Neural progenitor cell (in vitro differentiated cells): ENCODE measurements at places on chromosomes 16 and 17.

DNA sequence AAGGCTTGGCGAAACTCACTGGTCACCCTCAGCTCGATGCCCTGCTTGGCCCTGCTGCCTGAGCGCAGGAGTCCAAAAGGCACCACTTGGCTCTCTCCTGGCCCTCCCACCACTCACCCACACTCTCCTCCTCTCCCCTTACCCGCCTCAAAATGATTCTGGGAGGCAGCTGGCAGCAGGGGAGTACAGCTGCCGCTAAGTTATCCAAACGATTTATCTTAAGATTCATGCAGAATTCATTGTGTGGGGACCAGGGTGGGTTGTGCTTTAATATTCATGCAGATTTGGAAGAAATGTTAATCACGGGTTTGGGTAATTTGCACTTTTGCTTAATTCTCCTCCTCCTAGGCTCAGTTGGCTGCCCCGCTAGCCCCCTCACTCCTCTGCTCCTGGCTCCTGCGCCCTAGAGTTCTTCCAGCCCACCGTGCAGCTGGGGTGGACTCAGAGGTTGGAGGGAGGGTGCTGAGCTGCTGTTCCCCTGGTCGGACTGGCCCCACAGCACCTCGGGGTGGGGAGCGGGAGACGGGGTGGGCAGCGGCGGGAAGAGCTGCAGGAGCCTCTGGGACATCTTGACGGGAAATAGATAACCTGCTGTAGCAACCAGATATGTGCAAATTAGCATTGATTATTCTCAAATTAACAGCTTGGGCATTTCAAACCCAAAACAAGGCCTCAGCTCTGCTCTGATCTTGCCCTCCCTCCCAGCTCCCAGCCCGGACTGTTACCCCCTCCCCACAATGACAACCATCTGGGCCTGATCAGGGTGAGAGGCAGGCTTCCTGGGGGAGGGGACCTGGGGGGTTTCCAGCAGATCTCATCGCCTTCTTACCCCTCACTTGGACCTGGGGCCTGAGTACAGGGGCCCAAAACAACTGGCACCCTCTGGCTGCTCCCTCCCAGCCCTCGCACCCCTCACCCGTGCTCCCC is 122.6 kb upstream of the RPL38 start:
- DNase-seq = no peak

DNA sequence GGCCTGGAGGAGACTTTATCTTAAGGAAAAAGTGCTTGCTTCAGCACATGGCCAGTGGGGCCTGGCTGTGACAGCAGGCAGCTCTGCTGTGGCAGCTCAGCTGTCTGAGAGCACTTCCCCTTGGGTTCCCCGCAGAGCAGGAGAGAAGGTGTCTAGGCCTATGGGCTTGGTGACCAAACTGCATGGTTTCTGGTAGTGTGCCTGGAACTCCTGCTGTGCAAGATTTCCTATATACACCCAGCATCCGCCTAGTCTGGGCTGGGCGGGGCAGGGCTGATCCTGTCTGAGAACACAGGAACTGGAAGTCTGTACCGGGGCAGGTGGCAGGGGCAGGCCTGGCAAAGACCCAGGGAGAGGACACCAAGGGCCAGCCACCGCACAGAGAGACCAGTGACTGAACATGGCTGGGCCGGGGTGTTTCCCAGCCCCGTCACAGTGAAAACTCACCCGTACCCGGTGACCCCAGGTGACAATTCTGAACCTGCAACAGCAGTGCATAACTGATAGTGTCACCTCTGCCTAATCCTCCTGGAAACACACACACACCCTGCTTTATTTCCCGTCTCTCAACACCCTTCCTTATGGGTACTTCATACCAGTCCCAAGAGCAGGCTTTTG is 39.3 kb downstream of the CHD9 start:
- DNase-seq = no peak

DNA sequence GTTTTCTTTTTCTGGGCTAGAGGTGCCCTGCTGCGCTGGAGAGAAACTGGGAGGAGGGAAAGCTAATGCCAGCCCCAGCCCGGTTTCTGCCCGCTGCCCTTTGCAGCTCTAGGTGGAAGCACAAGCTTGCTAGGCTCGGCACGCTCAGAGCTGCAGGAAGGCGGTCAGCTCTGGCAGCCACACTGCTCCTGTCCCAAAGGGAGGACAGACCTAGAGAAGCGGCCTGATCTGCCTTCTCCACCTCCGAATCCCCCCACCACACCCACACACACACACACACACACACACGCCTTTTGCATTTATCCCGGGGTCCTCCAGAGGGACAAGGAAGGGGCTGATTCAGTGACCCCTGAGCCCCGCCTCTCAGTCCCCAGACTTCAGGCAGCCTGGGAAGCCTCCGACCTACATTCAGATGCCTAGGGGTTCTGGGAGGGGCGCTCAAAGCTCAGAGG is 418.1 kb downstream of the SOX9 start:
- peak; percentile 71 for DNase-seq

GRCh38 chr16:86986809-86987487 is 330.2 kb downstream of the C16orf95 start:
- no peak for DNase-seq

DNA sequence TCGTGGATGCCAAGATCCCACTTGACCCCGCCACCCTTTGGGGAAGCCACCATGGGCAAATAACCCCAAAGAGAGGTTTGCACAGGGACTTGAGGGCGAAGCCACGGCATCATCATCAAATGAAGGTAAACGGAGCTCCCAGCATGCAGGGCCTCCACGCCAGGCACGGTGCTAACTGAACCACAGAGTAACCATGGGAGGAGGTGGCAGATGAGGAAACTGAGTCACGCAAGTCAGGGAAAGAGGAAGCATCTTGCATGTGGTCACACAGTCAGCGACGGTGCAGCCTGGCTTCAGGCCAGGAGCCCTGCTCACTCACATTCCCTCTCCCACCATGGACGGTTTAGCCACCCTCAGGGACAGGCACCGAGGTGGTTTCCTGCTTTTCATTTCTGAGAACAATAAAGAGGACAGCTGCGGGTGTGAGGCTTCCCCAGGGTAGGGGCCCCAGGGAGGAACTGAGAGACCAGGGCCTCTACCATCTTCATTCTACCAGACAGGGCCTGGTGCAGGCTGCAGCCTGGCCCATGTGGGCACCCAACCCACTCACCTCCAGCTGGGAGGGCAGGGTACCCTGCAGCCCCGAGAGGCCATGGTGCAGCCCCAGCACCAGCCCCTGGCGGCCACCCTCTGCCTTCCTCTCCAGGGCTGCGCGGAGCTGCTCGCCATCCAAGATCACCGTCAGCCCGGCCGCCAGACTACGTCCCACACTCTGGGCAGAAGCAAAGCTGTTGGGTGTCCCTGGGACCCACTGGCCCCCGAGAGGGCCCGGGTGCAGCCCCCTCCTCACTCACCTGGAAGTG is 78.3 kb downstream of the RMI2 start:
- DNase-seq = no peak

GRCh38 chr16:10638101-10638500 is 56.6 kb downstream of the TEKT5 start:
- no peak for DNase-seq

GRCh38 chr16:74736531-74737157 is 36.0 kb upstream of the MLKL start:
- DNase-seq = no peak

DNA sequence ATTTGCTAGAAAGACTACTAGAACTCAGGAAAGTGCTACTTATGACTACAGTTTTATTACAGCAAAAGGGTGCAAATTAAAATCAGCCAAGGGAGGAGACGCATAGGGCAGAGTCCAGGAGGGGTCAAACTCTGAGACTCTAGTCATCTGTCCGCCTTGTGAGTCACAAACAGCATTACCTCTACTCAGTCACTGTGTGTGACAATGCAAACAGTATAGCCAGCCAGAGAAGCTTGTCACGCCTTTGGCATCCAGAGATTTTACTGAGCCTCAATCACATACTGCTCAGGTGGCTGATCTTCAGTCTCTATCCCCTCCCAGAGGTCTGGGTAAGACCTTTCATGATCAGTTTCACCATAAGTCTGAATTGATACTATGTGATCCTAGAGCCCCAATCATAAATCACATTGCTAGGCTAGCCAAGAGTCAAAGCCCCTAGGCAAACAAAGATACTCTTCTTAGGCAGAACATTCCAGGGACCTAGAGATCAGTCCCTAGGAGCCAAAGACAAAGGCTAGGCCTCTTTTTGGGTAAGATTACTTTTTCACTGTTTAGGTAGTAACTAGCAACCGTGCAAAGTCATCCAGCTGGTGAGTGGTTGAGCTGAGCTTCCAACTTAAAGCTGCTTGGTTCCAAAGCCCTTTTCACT is 48.8 kb upstream of the CLEC19A start:
- DNase-seq = no peak

- no peak for DNase-seq
Observed at GRCh38 chr17:50779747-50780353, 12.5 kb upstream of the ANKRD40CL start.

DNA sequence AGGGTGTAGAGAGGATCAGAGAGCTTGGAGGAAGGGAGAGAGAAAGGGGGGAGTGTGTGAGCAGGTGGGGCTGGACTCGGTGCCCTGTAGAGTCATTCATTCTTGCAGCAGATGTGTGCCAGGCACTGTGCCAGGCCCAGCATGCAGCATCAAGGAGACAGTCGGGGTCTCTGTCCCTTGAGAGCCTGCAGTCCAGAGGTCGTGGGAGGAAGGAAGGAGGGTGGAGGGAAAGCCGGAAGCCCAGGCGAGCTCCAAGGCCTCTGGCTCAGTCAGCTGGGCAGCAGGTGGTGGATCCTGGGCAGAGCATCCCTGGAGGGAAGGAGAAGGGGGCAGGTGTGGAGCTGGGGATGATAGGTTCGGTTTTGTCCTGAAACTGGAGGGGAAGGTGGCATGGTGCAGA is 27.5 kb downstream of the EPN2 start:
- no peak for DNase-seq

GRCh38 chr16:57125376-57125775 is 33.0 kb downstream of the CPNE2 start:
- DNase-seq = no peak

DNA sequence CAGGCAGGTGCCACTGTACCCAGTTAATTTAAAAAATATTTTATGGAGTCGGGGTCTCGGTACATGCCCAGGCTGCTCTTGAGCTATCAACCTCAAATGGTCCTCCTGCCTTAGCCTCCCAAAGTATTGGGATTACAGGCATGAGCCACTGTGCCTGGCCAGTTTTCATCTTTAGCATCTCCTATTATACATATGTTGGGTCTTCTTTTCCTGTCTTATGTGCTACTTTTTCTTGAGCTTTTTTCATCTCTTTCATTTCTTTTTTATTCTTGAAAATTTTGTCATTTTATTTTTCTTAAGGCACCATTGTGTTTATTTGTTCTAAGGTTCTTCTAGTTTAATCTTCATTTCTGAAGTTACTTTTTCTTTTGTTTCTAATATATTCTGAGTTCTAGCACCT is 20.7 kb downstream of the BANP start:
- no peak for DNase-seq

DNA sequence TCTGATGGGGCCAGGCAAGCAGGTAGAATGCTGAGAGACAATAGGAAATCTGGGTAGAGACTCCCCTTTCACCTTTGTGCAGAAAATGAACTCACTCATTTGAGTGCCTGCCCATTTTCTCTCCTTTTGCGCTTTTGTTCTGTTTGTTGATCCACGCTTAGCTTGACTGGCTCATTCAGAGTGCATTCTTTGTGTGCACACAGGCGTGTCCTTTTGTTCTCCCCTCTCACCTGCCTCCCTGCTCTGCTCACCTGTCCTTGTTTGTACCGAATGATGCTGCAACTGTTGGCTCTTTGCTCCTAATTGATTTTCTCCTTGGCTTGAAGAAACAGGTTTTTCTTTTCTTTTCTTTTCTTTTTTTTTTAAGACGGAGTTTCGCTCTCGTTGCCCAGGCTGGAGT is 15.8 kb downstream of the PGS1 start:
- DNase-seq = no peak

- no peak for DNase-seq
Observed at GRCh38 chr16:56610017-56610608, 1.7 kb downstream of the MT2A start.

GRCh38 chr16:4426021-4426684 is 485 bp downstream of the DNAJA3 start:
- DNase-seq = no peak

GRCh38 chr17:35743626-35744328 is 9.3 kb downstream of the GAS2L2 start:
- DNase-seq = peak; percentile 77

- DNase-seq = peak; percentile 62
Observed at GRCh38 chr17:15031975-15032374, 233.2 kb downstream of the PMP22 start.

GRCh38 chr17:82551779-82552457 is 32.4 kb downstream of the FOXK2 start:
- DNase-seq = peak; percentile 39

- DNase-seq = no peak
Observed at GRCh38 chr16:2499890-2500429, 13.8 kb upstream of the ATP6V0C start.

DNA sequence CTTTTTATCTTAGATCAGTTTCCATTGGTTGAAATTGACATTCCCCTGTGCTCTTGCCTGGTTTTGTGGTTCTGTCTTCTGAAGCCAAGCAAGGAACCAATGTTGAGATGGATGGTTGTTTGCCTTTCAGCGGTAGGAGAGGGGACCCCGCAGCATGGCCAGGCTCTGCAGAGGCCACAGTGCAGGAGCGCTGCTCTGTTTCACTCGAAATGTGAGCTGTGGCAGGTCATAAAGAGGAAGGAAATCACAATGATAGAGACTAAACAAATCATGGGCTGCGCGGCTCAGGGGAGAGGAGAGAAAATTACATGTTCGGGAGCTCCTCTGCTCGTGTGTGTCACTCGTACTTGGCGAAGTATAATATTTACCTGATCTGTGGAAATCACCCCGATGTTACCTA is 148.2 kb downstream of the SNX29 start:
- no peak for DNase-seq

DNA sequence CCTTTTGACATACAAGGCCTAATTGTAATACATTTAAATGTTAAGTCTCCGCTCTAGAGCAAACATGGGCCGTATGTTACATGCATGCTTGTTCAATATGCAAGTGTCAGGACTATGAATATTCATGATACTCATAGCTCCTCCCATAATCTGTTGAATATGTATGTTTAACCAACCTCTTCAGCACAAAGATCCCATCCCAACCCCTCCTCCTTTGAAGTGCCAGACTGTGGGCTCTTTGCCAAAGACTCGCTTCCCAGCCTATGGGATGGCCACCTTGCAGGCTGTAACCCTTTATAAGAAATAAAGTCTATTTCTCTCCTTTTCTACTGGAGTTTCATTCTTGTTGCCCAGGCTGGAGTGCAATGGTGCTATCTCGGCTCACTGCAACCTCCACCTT is 156.2 kb downstream of the ABCC12 start:
- no peak for DNase-seq

DNA sequence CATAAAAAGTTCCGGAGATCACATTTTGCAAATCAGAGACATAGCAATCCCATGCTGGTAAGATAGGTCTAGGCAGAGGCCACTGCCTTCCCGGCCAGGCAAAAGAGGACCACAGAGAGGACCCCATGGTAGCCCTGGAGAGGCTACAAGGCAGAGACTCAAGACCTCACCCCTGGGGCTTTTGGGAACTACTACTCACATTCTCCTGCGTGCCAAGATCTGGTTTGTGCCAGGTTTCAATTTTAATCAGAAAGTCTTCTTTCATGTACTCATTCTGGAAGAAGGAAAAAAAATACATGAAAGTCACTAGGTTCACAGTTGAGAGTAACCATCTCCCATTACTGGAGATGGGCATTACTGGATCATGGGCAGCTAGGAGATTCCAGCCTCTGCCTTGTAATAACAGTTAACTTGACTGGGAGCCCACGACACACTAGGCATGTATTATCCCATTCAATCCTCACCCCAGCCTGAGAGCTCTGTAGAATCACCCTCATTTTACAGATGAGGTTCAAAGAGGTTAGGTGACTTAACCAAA is 21.2 kb downstream of the PITPNA start:
- no peak for DNase-seq
